Cerebellar nuclear complex (tissue), 1 donor: ENCODE measurements at places on chromosomes 13 and 19.

DNA sequence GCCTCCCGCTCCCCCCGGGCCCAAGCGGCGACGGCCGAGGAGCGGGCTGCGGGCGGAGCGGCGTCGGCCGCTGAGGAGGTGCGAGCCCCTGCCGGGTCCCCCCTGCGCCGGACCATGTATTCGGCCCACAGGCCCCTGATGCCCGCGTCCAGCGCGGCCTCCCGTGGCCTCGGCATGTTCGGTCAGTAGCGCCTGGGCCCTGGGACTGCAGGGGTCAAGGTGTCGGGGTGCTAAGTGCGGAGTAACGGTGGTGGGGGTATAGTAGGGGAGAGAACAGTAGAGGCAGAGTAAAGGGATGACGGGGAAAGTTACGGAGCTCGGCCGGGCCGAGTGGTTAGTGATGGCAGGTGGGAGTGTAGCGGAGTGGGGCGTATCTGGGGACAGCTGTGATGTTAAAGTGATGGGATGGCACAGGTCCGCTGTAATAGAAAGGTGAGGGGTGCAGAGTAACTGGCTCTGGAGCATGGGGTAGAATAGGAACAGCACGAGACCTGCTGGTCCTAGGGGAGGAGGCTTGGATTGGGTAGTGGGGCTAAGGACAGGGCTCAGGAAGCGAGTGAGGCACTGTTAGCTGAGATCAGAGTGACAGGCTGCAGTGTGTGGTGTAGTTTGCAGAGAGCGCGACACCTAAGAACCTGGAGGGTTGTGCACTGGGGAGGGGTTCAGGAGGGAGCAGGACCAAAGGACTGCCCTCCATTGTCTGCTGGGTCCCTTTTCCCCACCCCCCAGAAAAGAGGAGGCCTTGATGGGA is 15.7 kb downstream of the CIC start:
- DNase-seq = no peak

GRCh38 chr13:99307648-99308339 is 595 bp upstream of the GPR183 start:
- DNase-seq = no peak

- DNase-seq = no peak
These were observed 12.6 kb downstream of the MBNL2 start for GRCh38 chr13:97234742-97235141.

GRCh38 chr13:59043016-59043415 is 1120.7 kb downstream of the DIAPH3 start:
- DNase-seq = no peak

- no peak for DNase-seq
These were observed 53.2 kb downstream of the GPR12 start for GRCh38 chr13:26707122-26708006.

DNA sequence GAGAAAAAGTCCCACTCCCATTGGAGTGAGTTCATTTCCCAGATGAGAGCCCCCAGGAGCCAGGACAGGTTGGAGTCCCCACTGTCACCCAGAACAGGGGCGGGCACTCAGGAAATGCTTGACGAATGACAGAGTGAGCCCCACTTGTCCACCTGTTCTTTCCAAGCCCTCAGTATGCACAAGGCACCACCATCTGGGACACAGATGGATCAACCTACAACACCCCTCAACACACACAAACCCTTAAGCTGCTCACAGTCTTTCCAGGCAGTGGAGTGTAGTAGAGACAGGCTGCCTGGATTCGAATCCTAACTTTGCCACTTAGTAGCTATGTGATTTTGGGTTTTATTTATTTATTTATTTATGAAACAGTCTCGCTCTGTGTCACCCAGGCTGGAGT is 8.0 kb downstream of the ARHGEF1 start:
- no peak for DNase-seq

DNA sequence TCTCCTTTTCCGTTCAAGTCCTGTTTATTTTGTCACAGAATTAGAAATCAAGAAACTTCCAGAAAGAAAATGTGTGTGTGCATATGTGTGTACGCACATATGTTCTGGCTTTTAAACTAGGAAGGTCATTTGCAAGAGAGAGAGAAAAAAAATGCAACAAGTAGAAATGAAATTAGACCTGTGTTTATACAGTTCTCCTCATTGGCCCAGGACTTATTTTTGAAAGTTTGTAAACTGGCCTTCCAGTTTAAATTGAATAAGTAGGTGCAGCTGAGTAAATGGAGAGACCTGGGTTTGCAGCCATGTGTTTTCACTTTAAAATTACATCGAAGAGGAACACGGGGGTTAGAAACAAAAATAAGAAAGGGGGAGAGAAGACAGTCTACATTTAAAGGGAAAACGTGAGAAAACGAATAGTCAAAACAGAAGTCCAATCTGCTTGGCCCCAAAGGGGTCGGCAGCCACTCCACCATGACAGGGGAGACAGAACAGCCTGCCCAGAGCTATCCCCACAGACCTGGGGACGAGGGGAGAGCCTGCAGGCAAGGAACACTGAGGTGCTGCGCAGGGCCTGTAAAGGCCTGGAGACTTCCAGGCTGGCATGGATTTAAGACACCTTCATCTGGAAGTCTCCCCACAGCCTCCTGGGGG is 216.8 kb upstream of the MAB21L1 start:
- DNase-seq = no peak

DNA sequence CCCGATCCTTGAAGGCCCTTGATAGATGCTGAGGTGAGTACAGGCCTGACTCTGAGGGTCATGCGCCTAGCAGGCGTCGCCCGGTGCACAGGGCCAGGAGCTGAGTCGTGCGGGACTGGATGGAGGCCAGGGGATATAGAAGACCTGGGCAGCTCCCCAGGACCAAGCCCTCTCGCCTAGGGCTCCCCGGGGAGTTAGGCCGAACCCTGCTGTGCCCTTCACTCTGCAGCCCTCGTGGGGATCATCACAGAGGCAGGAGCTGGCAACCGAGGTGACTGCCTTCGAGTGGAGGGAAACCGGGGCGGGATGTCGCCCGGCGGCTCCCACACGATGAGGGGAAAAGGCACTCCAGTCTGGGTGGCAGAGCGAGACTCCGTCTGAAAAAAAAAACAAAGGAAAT is 11.7 kb downstream of the CSNK1G2 start:
- no peak for DNase-seq

GRCh38 chr19:27758626-27759505 is 1454.1 kb downstream of the UQCRFS1 start:
- DNase-seq = no peak

DNA sequence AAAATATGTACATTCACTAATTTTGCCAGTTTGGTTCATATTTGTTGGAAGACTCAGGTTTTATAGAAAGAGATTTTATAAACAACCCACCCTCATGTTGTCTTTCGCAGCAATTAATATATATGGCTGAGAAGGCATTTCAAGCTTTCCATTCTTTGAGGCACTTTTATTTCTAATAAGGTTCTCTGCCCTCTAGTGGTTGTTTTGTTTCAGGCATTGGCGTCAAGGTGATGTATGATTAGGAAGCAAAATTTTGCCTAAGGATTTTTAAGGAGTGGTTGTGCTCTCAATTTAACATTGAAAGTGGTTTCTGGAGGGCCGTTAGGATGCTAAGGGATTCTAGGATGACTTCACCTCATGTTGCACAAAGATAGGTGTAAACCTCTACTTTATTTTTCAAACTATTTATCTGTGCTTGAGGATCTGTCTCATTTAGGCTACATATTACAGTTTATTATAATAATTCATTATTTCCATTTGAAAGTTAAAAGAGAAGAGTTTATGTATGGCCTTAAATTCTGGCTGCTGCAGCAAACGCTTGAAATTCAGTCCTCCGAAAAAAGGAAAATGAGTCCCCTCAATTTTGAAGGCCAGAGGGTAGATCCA is 35.9 kb downstream of the OXGR1 start:
- no peak for DNase-seq

DNA sequence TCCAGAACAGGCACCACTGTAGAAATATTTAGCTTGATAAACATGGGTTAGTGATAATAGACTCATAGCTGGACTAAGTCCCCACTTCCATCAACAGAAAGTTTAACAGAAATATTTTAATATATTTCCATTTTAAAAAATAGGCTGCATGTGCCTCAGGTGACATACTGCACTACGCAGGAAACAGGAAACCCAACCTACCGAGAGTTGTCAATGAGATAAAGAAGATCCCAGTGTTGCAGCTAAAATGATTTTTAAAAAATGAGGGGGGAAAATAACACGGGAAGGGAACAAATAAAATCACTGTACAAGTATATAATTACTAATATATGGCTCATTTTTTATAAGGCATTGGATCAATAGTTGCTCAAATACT is 154.8 kb downstream of the TBC1D4 start:
- no peak for DNase-seq

DNA sequence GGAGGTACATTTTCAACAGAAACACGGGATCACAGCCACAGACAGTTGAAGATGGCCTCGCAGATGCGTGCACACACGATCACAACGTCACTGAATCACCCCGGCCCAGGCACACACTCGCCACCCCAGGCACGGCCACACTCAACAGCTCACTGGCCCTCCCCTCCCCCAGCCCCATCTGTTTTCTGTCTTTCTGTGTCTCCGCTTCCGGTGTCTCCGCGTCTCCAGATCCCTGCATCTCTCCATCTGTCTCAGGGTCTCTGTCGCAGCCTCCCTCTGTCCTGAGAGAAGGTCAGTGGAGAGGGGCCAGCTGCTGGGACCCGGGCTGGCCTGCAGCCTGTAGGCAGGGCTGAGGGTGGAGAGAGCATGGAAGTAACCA is 3.8 kb upstream of the ATP1A3 start:
- DNase-seq = no peak

DNA sequence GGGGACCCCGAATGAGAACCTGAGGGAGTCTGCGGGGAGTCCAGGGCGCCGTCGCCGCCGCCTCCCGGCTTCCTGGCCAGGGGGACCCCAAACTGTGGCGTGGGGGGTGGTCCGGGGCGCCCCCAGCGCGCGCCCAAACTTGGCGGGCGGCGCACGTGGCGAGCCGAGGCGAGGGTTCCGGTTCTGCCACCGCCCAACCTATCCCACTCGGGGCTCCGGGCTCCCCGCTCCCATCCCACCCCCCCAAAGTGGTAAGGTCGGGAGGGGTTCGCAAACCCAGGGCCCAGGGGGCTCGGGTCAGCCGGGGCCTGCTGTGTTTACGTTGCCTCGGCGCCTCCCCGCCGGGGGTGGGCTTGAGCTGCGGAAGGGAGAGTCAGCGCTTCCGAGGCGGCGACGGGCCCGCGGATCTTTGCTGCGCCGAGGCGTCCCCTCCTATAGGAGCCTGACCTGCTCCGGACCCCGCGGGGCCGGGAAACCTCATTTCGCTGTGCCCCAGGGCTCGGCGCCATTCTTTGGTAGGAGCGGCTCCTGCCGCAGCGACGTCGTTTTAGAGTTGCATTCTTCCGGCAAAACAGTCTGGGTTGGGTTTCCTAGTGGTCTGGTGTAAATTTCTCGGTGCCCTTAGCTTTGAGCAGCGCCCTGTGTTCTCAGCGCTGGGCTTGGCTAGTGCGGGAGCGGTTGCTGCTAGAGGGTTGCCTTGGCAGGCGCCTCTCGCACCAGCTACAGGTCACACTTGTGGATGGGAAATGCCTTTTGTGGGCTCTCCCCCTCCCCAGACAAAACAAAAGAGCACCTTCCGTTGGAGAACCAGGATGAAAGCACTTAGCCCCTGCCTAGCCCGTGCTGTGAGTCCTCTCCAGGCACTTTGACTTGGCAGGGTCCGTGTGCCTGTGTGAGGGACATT is 1.2 kb downstream of the DAZAP1 start:
- no peak for DNase-seq

GRCh38 chr19:49520705-49521319 is 7.0 kb upstream of the RCN3 start:
- DNase-seq = no peak

- no peak for DNase-seq
These were observed 493 bp upstream of the LHFPL6 start for GRCh38 chr13:39603424-39603947.

GRCh38 chr13:27534981-27535380 is 84.6 kb upstream of the MTIF3 start:
- DNase-seq = no peak

DNA sequence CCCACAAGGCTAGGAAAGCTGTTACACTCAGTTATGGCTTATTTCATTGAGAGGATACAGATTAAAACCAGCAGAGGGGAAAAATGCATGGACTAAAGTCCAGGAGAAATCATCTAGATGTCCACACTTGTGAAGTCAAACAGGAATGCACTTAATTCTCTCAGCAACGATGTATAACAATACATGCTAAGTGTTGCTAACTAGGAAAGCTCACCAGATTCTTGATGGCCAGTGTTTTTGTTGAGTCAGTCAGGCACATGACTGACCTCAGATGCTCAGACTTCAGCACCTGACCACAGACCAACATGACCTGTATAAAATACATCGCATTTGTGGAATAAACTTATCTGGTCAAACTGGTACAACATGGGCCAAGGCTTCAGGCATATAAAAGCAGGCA is 470.2 kb upstream of the PRR20A start:
- no peak for DNase-seq
